ENCODE measurements at places on chromosomes 5 and 9.

- DNase-seq = no peak
Observed at GRCh38 chr9:124733964-124734740, 37.0 kb downstream of the NR6A1 start.

DNA sequence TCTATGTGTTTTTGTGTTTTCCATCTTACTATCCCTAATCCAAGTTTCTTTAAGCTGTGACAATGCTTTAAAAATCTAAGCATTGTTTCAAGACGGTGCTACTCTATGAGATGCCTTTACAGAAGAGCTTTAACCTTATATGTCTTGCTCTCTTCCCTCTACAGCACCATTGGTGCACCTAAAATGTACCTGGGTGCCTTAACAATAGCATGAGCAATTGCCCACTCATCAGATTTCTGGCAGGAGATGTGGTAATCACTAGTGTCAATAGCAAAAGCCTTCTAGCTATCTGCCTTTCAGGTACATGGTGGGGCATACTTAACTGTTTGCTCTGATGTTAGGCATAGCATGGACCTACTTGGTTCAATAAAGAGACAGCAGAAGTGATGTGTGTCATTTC lies 222.3 kb upstream of the KIF2A start:
- no peak for DNase-seq

- no peak for DNase-seq
Observed at GRCh38 chr5:158194561-158194976, 335.6 kb upstream of the CLINT1 start.

- DNase-seq = no peak
Observed at GRCh38 chr5:9157020-9157419, 388.9 kb downstream of the SEMA5A start.

All from hematopoietic multipotent progenitor cell treated with erythropoietin and hydrocortisone succinate and interleukin-3 and kit ligand, for 8 days (in vitro differentiated cells).